Bladder microvascular endothelial cell (primary cell): ENCODE measurements at places on chromosomes 7 and 10. TPM values are rescaled to one million over a fixed set of nuclear protein-coding genes. Genes with fewer than 3 reads are reported as not detected.

FAM131B gene
- 0.44 and 0.49 TPM in 2 replicates for total RNA-seq

TACC2 gene
- total RNA-seq, result 6.0 and 6.1 TPM in 2 replicates

PON3 gene
- total RNA-seq, result 0.31 and 0.65 TPM in 2 replicates

ADAM22 gene
- 0.16 and 0.57 TPM in 2 replicates for total RNA-seq

HBP1 gene
- 110 and 157 TPM in 2 replicates for total RNA-seq

SNX10 gene
- 2.4 and 6.2 TPM in 2 replicates for total RNA-seq

SLC18A3 gene
- not detected in 2 replicates for total RNA-seq
